ENCODE measurements at places on chromosomes 6 and 20.
A peak's percentile ranks its signal among the peaks of the same experiment; 100 is the strongest.

GRCh38 chr6:2765896-2766766 is 938 bp downstream of the WRNIP1 start:
- DNase-seq = peak; percentile 48

DNA sequence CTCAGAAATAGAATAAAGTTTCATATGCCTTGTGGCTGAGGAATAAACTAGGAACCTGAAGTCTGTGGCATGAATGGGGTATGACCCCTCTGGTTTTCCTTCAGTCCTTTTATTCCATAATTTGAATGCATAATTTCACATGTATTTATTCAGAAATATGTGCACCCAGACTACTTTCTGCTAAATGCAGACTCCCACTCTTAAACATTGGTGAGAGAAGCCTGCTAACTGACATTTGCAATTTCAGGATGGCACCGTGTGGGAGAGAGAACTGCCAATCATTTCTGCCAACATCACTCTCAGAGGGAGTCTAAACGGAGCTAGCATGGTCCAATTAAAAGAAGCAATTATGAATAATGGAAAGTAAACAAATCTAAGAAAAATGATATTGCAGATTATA is 141.3 kb downstream of the ADGRB3 start:
- no peak for DNase-seq

DNA sequence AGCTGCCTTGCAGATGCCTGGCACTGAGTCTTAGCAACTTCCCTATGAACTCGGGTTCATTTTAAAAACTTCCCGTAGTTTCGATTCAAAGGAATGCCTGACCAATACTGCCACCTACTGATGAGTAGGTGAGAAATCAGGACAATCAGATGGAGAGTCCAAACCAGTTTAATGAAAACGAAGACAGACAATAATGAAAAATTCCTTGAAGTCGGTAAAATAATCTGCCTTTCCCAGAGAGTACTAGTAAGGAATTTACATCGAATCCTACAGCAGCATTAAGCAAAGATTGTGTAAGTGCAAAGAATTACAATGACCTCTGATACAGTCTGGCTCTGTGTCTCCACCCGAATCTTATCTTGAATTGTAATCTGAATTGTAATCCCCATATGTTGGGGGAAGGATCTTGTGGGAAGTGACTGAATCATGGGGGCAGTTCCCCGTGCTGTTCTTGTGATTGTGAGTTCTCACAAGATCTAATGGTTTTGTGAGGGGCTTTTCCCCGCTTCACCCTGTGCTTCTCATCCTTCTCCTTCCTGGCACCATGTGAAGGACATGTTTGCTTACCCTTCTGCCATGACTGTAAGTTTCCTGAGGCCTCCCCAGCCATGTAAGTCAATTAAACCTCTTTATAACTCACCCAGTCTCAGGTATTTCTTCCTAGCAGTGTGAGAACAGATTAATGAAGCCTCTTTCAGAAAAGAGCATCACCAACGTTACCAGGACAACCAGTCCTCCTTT is 134.4 kb downstream of the ARHGAP18 start:
- no peak for DNase-seq

- DNase-seq = no peak
Measured at GRCh38 chr6:158926414-158926813, 73.6 kb downstream of the RSPH3 start.

DNA sequence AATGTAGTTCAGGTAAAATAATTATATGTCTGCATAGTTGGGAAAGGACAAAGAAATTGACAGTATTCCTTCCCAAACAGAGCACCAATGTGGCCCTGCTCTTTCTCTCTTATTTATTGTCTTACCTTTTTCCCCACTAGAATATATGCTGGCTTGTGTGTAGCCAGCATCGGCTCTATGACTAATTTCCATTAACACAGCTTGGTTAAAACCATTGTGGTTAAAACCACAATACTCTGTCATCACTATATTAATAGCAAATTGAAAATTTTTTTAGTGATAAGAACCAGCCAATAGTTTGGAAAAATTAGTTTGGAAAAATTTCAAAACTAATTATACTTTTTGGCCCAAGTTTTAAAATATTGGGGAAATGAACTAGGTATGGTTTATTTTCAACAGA is 535.1 kb downstream of the UTRN start:
- DNase-seq = no peak

DNA sequence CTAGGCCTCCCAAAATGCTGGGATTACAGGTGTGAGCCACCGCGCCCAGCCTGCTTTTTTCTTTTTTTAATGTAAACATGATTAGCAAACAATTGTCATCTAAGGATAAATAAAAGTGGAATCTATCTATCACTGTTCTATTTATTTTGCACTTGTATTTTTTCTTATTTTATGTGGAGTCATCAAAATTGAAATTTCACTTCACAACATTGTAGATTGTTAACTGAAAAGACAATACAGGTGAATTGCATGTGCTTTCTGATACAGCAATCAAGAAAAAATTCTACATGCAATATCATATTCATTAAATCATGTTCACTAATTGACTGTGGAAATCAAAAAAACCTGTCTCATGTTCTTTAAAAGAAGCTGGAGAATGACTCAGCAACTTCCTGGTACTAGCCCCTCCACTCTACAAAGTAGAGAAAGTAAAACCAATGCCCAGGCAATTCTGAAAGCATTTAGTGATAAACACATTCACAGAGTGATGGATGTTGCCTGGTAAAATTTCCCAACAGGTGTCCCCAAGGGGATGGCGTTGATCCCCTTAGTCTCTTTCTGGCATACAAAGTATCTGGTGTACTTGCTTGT is 10.7 kb upstream of the RFX6 start:
- no peak for DNase-seq

GRCh38 chr6:117597755-117598154 is 4.6 kb downstream of the GOPC start:
- no peak for DNase-seq

- no peak for DNase-seq
Measured at GRCh38 chr6:100212131-100212530, 218.1 kb upstream of the MCHR2 start.

- no peak for DNase-seq
Measured at GRCh38 chr6:39007575-39007974, 41.0 kb upstream of the GLP1R start.

- DNase-seq = no peak
Measured at GRCh38 chr6:105745464-105746129, 340.5 kb upstream of the PRDM1 start.

DNA sequence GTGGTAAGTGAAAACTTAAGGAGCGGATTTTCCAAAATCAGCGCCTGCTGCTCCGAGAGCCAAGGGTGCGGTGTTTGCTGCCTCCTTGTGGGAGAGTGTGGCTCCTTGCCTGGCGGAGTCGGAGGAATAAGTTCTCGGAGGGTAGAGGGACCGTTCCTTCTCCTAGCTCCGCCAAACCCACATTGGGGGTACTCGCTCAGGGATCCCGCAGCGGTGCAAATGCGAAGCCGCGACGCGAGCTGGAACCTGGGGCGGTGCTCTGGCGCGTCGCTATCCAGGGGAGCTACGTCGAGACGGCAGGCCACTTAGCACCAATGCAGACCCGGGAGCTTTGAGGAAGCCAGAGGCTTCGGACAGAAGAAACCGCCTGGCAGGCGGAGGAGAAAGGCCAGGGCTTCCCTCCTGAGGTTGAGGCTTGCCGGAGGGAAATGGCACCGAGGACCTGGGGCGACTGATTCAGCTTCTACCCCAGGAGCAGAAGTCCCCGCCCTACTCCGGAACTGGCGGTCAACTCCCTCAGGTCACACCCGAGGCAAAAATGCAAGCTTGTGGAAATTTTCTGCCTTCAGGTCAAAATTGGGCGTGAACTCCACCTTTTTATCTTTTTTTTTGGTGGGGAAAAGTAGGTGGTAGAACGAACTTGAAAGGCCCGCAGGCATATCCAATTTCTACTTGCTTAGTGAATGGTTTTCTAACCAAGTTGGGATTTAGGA is 5.7 kb upstream of the DDX43 start:
- DNase-seq = peak; percentile 67

DNA sequence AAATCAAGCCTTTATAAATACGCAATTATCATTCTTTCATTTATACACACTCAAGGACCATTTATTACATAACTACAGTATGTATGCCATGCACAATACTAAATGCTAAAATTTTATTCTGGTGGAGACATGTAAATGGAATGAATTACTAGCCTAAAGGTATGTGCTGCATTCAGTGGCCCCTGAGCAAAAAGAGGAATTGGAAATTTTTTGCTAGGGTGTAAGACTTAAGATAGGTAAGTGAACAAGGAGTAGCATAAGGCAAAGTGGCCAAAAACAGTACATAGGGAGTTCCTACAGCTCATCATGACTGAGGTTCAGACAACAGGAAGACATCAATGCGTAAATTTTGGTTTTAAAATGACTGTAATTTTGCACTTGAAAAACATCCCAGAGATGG is 2.3 kb upstream of the MTFR2 start:
- DNase-seq = no peak

DNA sequence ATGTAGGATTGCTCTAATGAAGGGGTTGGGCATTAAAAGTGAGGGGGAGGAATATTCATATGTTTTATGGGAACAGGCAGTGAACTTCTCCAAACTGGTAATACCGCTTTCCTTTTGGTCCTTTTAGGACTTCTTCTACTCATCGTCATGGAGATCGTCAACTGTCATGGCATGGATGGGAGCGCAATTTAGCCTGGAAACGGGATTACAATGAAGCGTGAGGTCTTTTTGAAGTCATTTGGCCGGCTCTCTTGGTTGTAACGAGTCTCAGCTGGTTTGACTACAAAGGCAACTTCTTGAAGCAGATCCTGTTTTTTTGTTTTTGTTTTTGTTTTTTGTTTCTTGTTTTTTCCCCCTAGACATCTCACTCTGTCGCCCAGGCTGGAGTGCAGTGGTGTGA is 1.4 kb upstream of the HLA-E start:
- no peak for DNase-seq
